ENCODE measurements at places on chromosomes 1 and 21. TPM values are rescaled to one million over a fixed set of nuclear protein-coding genes. Genes with fewer than 3 reads are reported as not detected.

The CD160 gene
- total RNA-seq: not detected

DNA sequence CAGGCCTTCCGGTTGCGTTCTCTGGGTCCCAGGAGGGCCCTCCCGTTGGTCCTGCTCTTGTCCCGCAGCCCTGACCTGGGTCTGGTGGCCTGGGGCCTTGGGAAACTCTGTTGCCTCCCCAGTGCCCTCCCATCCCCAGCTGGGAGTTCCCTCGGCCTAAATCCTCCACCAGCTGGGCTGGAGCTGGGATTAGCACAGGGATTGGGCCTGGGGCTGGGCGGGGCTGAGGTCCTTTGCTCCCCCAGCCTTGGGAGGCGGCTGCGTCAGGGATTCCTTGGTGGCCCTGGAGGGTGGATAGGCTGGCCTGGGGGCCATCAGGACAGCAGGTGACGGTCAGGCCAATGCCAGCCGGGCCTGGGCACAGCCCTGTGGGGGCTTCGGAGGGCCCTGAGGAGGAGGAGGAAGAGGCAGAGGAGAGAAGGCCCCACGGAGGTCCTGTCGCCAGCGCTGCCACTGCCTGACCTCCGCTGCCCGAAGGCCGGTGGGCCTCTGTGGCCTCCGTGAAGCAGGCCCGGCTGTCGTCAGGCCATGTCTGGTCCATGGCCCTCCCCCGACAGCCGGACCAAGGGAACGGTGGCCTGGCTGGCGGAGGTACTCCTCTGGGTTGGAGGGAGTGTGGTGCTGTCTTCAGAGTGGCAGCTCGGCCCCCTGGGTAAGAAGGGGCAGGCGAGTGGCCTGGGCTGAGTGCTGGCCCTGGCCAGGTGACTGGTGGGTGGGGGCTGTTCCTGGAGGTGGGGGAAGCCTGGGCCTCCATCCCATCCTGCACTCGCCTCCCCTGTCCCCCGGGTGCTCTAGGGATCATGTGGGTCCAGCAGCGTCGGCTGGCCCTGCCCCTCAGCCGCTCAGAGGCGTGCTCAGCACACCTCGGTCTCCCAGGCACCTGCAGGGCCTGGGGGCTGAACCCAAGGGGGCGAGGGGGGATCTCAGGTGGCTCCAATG is at the start of gene PLCH2:
Gene PLCH2, plus strand, starts transcription at position 229 of the 939 bp plus-strand sequence. Its CDS starts 300 bp downstream, at position 529.
- H3K27me3 ChIP-seq: no peaks in the 10 kb centered on the region
- H3K36me3 ChIP-seq: no peaks in the 10 kb centered on the region
- DNase-seq: no peak
- no peak within 1 kb of the TSS for H3K4me3 ChIP-seq

- no peaks in the 10 kb centered on the region for H3K36me3 ChIP-seq
- no peaks in the 10 kb centered on the region for H3K4me1 ChIP-seq
- no peak for DNase-seq
- H3K27me3 ChIP-seq: no peaks in the 10 kb centered on the region
- no peak overlapping the region for H3K27ac ChIP-seq
Measured at GRCh38 chr1:247419336-247419735, 3.4 kb downstream of the NLRP3 start.

The CERS2 gene
- 189 TPM for total RNA-seq

DNA sequence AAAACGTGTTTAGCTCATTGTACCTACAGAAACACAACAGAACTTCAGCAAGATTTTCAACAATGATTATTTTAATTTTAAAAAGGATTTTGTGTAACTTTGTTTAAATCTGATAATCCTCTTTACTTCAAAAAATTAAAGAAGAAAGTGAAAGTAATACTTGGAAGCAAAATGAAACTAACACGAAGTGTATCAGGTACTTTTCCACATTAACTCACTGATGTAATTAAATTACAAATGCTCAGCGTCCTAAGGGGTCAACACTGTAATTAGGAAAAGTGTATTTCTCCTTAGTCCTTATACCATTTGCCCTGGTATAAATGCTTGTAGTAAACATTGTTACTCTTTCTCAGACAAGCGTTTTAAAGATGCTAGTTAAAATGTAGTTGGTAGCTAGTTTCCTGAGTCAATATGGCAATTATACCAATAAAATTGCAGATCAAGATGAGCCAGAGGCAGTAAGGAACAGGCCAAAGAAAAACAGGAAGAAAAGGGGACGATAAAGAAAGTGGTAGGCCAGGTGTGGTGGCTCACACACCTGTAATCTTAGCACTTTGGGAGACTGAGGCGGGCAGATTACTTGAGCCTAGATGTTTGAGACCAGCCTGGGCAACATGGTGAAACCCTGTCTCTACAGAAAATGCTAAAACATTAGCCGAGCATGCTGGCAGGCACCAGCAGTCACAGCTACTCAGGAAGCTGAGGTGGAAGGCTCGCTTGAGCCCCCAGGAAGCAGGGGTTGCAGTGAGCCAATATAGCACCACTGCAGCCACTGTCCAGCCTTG is 553.0 kb downstream of the SMYD3 start:
- H3K4me1 ChIP-seq: peaks cover 2% of the 10 kb centered on the region
- no peaks in the 10 kb centered on the region for H3K36me3 ChIP-seq
- H3K27ac ChIP-seq: no peak overlapping the region

- no peak overlapping the region for H3K4me3 ChIP-seq
- no peak for DNase-seq
- H3K27me3 ChIP-seq: no peaks in the 10 kb centered on the region
- H3K27ac ChIP-seq: no peak overlapping the region
- no peaks in the 10 kb centered on the region for H3K4me1 ChIP-seq
Measured at GRCh38 chr1:83718338-83718737, 280.6 kb downstream of the TTLL7 start.

The DCST1 gene
- not detected for total RNA-seq

- peak overlapping the region; percentile 70 for H3K27ac ChIP-seq
- DNase-seq: peak; percentile 3
- no peaks in the 10 kb centered on the region for H3K4me1 ChIP-seq
- no peaks in the 10 kb centered on the region for H3K36me3 ChIP-seq
Measured at GRCh38 chr1:247639381-247639981, 34.1 kb downstream of the OR2G3 start.

The HJV gene
- not detected for total RNA-seq

The RPS6KC1 gene
- total RNA-seq: 22.4 TPM

GRCh38 chr1:228029281-228029680 is 22.5 kb downstream of the WNT3A start:
- no peaks in the 10 kb centered on the region for H3K36me3 ChIP-seq
- no peak for DNase-seq
- H3K27me3 ChIP-seq: peaks cover 1% of the 10 kb centered on the region
- no peaks in the 10 kb centered on the region for H3K4me1 ChIP-seq
- no peak overlapping the region for H3K4me3 ChIP-seq
- H3K27ac ChIP-seq: no peak overlapping the region

DNA sequence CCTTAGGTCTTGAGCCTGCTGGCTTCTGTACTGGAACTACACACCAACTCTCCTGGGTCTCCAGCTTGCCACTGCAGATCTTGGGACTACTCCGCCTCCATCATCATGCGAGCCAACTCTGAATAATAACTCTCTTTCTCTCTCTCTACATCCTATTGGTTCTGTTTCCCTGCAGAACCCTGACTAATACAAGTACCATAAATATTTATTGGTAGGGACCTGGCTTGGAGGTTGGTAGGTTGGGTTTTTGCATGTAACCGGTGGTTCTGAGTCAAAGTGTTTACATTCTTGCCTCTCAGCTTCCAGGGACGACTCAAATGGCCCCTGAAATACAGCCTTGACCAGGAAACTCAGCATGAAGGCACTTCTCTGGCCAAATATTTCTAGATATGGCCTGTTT is 110.4 kb downstream of the KCND3 start:
- no peaks in the 10 kb centered on the region for H3K4me1 ChIP-seq
- DNase-seq: no peak
- H3K4me3 ChIP-seq: no peak overlapping the region
- no peak overlapping the region for H3K27ac ChIP-seq
- no peaks in the 10 kb centered on the region for H3K36me3 ChIP-seq
- no peaks in the 10 kb centered on the region for H3K27me3 ChIP-seq

DNA sequence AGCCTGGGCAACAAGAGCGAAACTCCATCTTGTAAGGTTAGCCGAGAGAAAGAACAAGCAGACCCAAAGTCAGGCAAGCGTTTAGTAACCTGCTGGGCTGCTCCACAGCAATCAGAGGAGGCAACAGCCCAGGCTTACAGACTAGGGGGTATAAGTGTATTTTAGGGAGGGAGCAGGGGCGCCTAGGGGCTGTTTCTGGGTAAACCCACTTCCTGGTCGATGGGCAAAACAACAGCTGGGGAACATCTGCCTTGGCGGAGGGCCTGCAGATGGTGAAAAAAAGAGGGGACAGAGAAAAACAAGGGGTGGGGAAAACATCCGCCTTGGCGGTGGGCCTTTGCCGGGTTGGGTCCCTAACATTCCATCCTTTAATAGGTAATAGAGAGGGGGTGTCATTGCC is 5.2 kb downstream of the TAS1R1 start:
- H3K36me3 ChIP-seq: no peaks in the 10 kb centered on the region
- peaks cover 12% of the 10 kb centered on the region for H3K27me3 ChIP-seq
- peaks cover under 1% of the 10 kb centered on the region for H3K4me1 ChIP-seq
- no peak overlapping the region for H3K27ac ChIP-seq
- H3K4me3 ChIP-seq: no peak overlapping the region

DNA sequence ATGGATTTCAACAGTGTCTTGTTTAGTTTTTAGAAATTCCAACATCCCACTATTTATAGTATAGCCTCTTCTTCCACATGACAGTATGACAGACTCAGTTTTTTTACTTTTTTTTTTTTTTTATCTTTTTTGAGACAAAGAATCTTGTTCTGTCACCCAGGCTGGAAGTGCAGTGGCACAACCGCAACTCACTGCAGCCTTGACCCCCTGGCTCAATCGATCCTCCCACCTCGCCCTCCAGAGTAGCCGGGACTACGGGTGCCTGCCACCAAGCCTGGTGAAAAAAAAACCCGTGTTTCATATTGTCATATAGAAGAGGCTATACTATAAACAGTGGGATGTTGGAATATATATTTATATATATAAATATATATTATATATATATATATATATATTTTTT is 1.2 kb upstream of the DR1 start:
- no peak for DNase-seq
- H3K27me3 ChIP-seq: no peaks in the 10 kb centered on the region
- peaks cover 3% of the 10 kb centered on the region for H3K4me1 ChIP-seq
- no peak overlapping the region for H3K27ac ChIP-seq
- no peak overlapping the region for H3K4me3 ChIP-seq

GRCh38 chr21:45525910-45526306 is 16.3 kb downstream of the SLC19A1 start:
- DNase-seq: no peak
- H3K27ac ChIP-seq: no peak overlapping the region

The CFHR5 gene
- total RNA-seq: not detected

The PMVK gene
- total RNA-seq: 15.5 TPM

DNA sequence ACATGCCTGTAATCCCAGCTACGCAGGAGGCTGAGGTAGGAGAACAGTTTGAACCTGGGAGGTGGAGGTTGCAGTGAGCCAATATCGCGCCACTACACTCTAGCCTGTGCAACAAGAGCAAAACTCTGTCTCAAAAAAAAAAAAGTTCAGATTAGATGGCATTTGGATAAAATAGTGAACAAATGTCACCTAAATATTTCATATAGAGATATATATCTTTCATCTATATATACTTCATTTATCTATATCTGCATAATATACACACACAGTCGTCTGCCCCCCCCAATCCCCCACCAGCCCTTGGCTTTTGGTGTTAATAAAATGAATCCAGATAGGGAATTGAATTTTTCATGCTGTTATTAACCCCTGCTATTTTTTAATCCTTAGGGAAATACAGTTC is 5.0 kb downstream of the PPP1R15B start:
- H3K36me3 ChIP-seq: peaks cover 25% of the 10 kb centered on the region
- no peaks in the 10 kb centered on the region for H3K27me3 ChIP-seq
- DNase-seq: no peak
- no peak overlapping the region for H3K27ac ChIP-seq
- H3K4me1 ChIP-seq: no peaks in the 10 kb centered on the region

- DNase-seq: peak; percentile 98
- peak overlapping the region; percentile 99 for H3K27ac ChIP-seq
- H3K27me3 ChIP-seq: no peaks in the 10 kb centered on the region
- H3K4me1 ChIP-seq: peaks cover 21% of the 10 kb centered on the region
- H3K36me3 ChIP-seq: peaks cover 43% of the 10 kb centered on the region
Measured at GRCh38 chr1:147292631-147293251, 50.3 kb downstream of the CHD1L start.

DNA sequence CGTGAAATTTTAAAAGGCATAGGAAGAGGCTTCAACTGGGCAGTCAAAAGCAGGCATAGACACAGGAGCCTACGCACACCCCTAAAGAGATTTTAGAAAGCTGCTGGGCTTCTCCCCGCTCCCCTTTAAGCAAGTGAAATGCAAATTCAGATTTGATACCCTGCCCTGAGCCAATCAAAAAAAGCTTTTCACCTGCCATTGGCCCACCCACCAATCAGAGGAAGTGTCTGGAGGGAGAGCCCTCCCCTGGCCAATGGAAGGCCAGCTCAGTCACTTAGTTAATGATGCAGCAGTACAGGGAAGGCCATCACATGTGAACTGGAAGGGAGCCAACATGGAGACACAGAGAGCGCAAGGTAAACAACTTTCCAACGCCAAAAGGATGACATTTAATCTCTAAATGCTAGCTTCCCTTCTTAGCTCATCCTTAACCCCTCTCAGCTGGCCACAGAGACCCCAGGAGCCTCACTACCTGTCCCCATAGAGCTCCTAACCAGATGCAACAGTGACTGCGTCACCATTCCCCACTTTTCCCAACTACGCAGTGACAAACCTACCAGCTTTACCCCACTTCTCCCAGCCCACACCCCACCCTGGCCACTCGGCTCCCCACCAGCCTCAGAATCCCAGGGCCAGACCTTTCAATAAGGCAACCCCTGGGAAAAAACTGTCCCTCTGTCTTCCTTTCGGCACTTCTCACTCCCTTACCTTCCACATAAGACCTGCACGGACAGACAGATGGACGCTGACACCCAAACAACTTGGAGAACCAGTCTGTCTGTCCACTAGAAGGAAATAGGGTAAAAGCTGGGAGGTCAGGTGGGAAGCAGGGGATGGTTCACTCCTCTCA is 71.0 kb downstream of the CD46 start:
- H3K4me3 ChIP-seq: no peak overlapping the region
- no peak overlapping the region for H3K27ac ChIP-seq
- no peaks in the 10 kb centered on the region for H3K27me3 ChIP-seq
- H3K36me3 ChIP-seq: no peaks in the 10 kb centered on the region

The CLCNKB gene
- 0.36 TPM for total RNA-seq

The CHI3L1 gene
- 0.34 TPM for total RNA-seq

The TBX15 gene
- total RNA-seq: 0.07 TPM

The SEC16B gene
- total RNA-seq: 4.2 TPM

DNA sequence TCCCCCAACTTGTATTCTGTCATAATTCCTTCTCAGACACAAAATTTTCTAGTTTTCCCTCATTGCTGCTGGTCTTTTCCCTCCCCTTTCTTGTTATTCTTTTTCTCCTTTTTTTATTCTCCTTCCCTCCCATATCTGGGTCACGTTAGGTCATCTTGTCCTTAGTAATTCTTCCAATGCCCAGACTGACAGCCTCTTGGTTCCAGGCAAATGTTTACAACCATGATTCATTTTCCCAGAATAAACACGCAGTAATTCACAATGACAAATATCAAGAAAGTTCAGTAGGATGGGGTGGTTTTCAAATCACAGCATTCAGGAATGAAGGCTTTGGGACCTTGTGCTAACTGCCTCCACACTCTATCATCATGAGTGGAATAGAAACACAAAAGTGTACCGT is 25.2 kb downstream of the NHLH2 start:
- no peaks in the 10 kb centered on the region for H3K4me1 ChIP-seq
- no peak for DNase-seq

Measured in astrocyte (in vitro differentiated cells and primary cell).